Activated CD4-positive, alpha-beta T cell treated with anti-CD3 and anti-CD28 coated beads, Interleukin-2, amount 10 ng/mL, durations not matched to agents 7 days and 5 days (primary cell): ENCODE measurements at places on chromosomes 5 and 9. TPM values are rescaled to one million over a fixed set of nuclear protein-coding genes. Genes with fewer than 3 reads are reported as not detected.
A peak's percentile ranks its signal among the peaks of the same experiment; 100 is the strongest.

TBC1D2 gene
- 8.7 TPM for total RNA-seq

CDX1 gene
- total RNA-seq = not detected

HBEGF gene
- 15.4 TPM for total RNA-seq

LIFR gene
- total RNA-seq = 0.12 TPM

SH3TC2 gene
- not detected for total RNA-seq

PDE8B gene
- total RNA-seq = 0.25 TPM

ANKRD18A gene
- total RNA-seq = 2.0 TPM

- H3K36me3 ChIP-seq = no peaks in the 10 kb centered on the region
- no peak for DNase-seq
- H3K27me3 ChIP-seq = peaks cover 3% of the 10 kb centered on the region
- no peak overlapping the region for H3K27ac ChIP-seq
- no peaks in the 10 kb centered on the region for H3K4me1 ChIP-seq
Measured at GRCh38 chr9:85237478-85237877, 504.3 kb downstream of the AGTPBP1 start.

- no peaks in the 10 kb centered on the region for H3K4me1 ChIP-seq
- DNase-seq = no peak
- no peaks in the 10 kb centered on the region for H3K27me3 ChIP-seq
- H3K27ac ChIP-seq = no peak overlapping the region
Measured at GRCh38 chr9:18350995-18351595, 122.9 kb upstream of the ADAMTSL1 start.

DNA sequence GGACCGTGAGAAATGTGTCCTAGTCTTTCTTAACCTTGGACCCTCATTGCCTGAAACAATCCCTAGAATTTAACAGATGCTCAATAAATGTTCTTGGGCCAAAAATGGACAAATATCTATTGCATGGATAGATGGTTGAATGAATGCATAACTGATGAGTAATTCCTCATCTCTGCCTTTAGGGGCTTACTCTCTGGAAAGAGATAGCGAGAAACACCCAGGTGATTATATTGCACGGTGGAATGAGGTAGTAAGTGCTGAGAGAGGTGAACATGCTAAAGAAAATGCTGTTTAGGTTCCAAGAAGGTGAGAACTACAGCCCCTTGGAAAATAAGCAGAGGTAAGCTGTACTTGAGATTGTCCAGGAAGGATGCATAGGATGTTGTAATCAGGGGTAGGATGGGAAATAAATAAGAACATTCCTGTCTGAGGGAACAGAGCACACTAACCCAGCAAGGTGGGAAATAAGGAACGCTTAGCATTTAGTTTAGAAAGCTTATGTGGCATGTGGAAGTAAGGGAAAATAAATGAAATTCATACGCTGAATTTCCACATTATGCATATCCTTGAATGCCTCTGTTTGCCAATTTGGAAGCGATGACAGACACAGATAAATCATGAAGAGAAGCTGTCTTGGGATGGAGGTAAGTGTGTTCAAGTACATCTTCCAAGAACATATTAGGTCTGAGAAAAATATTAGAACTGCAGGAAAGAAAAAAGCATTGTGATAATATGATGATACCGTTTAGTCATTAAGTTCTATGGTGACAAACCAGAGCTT lies 426.6 kb downstream of the ARHGEF28 start:
- DNase-seq = no peak
- H3K27ac ChIP-seq = no peak overlapping the region
- peaks cover 20% of the 10 kb centered on the region for H3K27me3 ChIP-seq
- no peaks in the 10 kb centered on the region for H3K36me3 ChIP-seq
- no peak overlapping the region for H3K4me3 ChIP-seq

DNA sequence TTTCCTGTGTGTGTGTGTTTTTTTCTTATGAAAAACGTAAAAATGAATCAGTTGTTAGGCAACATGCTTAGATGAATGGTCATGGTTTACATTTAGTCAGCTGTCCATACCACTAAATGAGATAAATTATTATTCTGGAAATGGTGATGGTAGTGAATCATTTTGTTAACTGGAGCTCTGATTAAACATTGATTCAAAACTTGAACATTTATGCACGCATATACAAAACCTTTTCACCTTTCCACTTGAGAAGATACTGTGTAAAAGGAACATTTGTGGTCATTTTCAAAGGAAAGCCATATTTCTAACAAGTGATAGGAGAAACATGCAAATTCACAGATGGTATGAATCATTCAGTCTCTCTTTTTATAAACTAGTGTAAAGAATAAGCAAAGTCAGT lies 162.0 kb downstream of the SLC25A46 start:
- H3K27me3 ChIP-seq = peaks cover 3% of the 10 kb centered on the region
- H3K27ac ChIP-seq = no peak overlapping the region
- no peak overlapping the region for H3K4me3 ChIP-seq
- H3K36me3 ChIP-seq = no peaks in the 10 kb centered on the region
- no peak for DNase-seq

DNA sequence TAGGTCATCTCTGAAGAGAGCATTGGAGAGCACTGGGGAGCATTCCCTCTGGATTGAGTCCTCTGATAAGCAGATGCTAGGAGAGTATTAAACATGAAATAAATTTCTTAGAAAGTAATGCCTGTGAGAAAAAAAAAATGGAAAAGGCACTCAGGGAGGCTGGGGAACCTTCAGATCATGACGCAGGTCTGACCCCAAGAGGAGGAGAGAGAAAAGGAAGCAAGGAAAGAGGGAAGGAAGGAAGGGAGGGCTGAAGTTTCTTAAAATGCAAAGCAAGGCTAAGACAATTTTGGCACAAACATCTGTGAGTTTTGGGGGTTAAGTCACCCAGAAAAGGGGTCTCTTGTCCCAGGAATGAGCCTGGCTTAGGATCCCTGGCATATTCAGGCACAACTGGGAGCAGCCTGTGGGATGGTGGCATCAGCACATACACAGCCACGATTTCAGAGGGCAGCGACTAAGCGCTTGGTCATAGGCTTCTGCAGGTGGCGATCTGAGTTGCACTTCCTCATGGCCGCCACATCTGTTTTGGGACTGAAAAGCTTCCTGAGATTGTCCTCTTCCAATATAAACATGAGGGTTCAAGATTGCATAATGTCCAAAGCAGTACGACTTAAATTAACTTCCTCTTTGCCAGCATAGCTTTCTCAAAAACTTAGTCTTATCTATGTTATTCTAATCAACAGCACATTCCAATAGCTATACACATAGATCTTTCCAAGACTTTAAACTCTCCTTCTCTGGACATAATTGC lies 692.7 kb downstream of the DNAH5 start:
- H3K27me3 ChIP-seq = no peaks in the 10 kb centered on the region

DNA sequence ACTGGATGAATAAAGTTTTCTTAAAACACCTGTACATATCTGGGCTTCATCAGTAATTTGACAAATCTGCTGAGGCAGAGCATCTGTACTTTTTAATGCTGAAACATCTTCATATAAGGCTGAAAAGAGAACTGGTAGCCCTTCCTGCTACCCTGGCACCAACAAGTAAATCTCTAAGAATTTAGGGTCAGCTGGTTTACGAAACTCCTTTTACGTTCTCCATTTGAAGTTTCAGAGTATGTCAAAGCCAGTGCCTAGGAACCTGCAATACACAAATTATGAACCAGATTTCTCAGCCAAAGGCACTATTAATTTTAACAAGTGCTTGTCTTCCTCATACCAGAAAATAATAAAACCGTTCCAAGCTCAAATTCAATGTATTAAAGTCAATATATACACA lies 3.8 kb downstream of the ZFAND5 start:
- no peaks in the 10 kb centered on the region for H3K27me3 ChIP-seq
- no peak overlapping the region for H3K27ac ChIP-seq
- H3K4me3 ChIP-seq = no peak overlapping the region
- DNase-seq = no peak

GRCh38 chr5:57932761-57933160 lies 450.1 kb upstream of the ACTBL2 start:
- H3K27ac ChIP-seq = no peak overlapping the region
- no peak overlapping the region for H3K4me3 ChIP-seq
- H3K27me3 ChIP-seq = peaks cover 3% of the 10 kb centered on the region
- no peak for DNase-seq
- no peaks in the 10 kb centered on the region for H3K4me1 ChIP-seq

- H3K27ac ChIP-seq = no peak overlapping the region
- no peak for DNase-seq
- no peaks in the 10 kb centered on the region for H3K27me3 ChIP-seq
- no peak overlapping the region for H3K4me3 ChIP-seq
- H3K36me3 ChIP-seq = peaks cover 82% of the 10 kb centered on the region
Measured at GRCh38 chr9:93087971-93088655, 7.9 kb upstream of the CARD19 start.

DNA sequence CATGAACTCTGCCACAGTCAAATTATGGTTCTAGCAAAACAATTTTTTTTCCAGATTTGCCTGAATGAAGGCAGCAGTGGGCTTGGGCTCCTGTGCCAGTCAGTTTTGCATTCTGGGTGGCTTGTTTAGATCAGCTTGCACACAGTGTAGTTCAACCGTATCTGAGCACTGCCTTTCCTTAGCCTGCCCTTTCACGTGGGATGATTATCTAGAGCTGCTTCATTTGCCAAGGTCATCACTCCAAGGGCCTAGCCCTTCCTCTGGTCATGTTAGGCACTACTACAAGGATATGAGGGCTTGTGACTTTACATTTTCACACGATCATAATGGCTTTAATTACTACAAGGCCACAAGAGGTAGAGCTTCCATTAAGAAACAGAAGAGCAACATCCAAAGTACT lies 150.6 kb upstream of the EFNA5 start:
- H3K27ac ChIP-seq = no peak overlapping the region
- no peaks in the 10 kb centered on the region for H3K36me3 ChIP-seq
- H3K27me3 ChIP-seq = peaks cover 9% of the 10 kb centered on the region
- DNase-seq = no peak
- H3K4me3 ChIP-seq = no peak overlapping the region

GRCh38 chr9:107039542-107039941 lies 176.6 kb downstream of the ZNF462 start:
- H3K4me3 ChIP-seq = no peak overlapping the region
- no peak for DNase-seq
- peaks cover 6% of the 10 kb centered on the region for H3K4me1 ChIP-seq
- no peaks in the 10 kb centered on the region for H3K36me3 ChIP-seq
- no peak overlapping the region for H3K27ac ChIP-seq

DNA sequence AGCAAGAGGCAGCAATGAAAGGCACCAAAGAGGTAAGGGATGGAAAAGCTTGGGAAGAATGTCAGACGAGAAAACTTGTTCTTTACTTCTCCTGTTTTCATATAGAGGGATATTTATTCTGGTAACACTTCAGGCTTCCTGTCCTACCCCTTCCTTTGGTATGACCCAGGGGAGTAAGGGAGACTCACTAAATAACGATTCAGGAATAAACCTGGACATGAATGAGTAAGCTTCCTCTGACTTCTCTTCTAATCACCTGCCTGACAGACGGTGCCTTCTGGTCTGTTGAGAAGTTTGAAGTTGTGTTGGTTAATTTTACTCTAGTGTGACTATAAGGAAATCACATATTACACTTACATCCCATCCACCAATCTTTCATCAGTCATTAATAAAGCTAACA lies 461.2 kb downstream of the CDH12 start:
- no peak overlapping the region for H3K4me3 ChIP-seq
- no peak overlapping the region for H3K27ac ChIP-seq
- H3K27me3 ChIP-seq = no peaks in the 10 kb centered on the region
- H3K36me3 ChIP-seq = no peaks in the 10 kb centered on the region
- no peak for DNase-seq

DNA sequence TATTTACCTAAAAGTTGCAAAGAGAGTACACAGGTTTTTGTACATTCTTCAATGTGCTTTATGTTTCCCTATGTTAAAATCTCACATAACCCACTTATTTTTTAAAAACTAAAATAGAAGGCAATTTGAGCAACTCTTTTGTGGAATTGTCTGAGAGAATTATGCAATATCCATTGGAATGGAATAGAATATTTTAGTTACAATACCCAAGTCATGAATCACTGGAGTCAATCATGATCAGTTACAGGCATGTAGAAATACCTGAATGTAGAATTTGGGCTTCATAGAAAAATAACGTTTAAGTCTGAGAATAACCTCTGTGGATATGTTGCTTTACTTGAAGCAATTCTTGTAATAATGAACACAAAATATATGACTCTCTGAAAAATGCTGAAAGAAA lies 143.3 kb downstream of the FGF10 start:
- H3K36me3 ChIP-seq = no peaks in the 10 kb centered on the region
- H3K27ac ChIP-seq = no peak overlapping the region
- H3K4me1 ChIP-seq = no peaks in the 10 kb centered on the region
- H3K4me3 ChIP-seq = no peak overlapping the region
- DNase-seq = no peak
- H3K27me3 ChIP-seq = no peaks in the 10 kb centered on the region

DNA sequence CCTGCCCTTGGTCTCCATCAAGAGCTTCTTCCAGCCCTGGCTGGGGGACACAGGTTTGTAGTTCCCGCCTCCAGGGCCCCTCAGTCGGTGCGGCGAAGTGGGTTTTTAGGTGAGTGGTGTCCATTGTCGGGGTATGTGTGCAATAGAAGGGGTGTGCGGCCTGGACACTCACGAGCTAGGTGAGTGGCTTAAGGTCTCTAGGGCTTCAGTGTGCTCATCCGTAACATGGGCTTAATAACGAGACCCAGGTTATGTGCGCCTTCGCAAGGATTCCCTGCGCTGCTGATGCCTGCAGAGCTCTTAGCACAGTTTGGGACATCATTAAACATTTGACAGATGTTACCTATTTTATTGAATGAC lies 656 bp downstream of the CEP78 start:
- peaks cover 46% of the 10 kb centered on the region for H3K4me1 ChIP-seq
- peak overlapping the region; percentile 86 for H3K27ac ChIP-seq
- H3K4me3 ChIP-seq = no peak overlapping the region
- peaks cover 30% of the 10 kb centered on the region for H3K36me3 ChIP-seq
- no peak for DNase-seq

DNA sequence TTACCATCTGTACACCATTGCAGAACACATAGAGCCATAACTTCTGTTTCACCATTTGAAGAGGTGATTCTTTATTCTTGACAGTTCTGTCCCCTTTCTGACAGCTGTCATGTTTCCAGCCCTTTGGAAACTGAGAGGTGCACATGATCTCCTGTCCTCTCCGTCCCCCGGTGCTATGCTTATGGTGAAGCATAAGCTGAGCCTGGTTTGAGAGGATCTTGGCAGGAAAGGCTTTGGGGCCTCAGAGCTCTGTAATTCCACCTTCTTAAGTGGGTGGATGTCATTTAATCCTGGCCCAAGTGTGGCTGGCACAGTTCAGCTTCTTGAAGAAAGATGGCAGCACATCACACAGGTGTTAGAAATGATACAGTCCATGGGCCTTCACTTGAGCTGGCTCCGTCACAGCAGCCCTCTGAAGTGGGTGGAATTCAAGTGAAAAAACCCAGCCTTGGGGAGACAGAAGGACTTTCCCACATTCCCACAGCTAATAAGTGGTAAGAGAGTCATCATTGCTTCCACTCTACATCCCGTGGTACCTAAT lies 30.7 kb upstream of the GRPEL2 start:
- no peak overlapping the region for H3K4me3 ChIP-seq
- peaks cover 3% of the 10 kb centered on the region for H3K4me1 ChIP-seq
- DNase-seq = no peak
- no peaks in the 10 kb centered on the region for H3K36me3 ChIP-seq
- no peaks in the 10 kb centered on the region for H3K27me3 ChIP-seq

DNA sequence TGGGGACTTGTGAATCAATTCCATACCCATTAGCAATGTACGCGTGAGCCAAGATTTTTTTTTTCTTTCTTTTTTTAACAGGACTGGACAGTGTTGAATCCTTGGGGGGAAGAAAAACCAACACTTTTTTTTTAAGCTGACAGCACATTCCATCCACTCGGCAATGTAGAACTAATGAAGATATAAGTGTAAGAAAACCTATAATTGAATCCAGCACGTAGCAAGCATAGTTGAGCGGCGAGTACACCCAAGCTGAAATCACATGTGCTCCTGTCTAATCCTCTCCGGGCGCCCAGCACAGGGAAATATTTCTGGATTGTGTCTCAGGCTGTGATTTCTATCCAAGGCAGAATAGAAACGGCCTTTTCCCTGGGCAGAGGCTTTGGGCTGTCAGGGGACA lies 118.2 kb downstream of the BOD1 start:
- no peaks in the 10 kb centered on the region for H3K4me1 ChIP-seq
- no peak overlapping the region for H3K27ac ChIP-seq
- no peak for DNase-seq
- no peaks in the 10 kb centered on the region for H3K27me3 ChIP-seq
